ENCODE measurements at places on chromosomes 1 and 21.

GRCh38 chr1:58649555-58649954, 50.3 kb downstream of the MYSM1 start:
- no peak for DNase-seq

DNA sequence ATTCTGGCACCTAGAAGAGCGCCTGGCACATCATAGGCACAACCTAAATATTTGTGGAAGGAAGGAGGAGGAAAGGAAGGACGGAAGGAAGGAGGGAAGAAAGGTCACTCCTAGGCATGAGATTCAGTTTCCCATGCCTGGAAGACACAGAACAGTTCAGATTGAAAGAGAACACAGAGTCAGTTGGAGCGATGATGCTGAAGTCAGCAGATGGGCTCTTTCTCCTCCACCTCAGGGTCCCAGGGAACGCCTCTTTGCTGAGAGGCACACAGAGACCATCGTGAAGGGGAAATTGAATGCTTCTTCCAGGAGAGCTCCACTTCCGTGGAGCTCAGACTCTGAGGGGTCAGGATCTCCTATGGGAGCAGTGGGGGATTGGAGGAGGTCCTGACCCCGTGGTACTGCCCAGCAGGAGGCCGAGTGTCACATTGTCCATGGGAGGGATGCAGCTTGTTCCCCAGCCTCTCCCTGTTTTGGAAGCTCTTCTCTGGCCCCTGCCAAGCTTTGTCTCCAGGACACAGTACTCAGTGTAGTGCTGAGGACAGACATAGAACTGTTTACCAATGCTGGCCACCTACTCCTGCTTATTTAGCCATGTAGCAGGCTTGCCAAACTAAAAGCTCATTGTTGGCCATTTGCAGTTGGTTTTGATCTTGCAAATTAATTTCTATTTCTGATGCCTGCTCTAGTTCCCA, 2.4 kb downstream of the MYBPHL start:
- no peak for DNase-seq

DNA sequence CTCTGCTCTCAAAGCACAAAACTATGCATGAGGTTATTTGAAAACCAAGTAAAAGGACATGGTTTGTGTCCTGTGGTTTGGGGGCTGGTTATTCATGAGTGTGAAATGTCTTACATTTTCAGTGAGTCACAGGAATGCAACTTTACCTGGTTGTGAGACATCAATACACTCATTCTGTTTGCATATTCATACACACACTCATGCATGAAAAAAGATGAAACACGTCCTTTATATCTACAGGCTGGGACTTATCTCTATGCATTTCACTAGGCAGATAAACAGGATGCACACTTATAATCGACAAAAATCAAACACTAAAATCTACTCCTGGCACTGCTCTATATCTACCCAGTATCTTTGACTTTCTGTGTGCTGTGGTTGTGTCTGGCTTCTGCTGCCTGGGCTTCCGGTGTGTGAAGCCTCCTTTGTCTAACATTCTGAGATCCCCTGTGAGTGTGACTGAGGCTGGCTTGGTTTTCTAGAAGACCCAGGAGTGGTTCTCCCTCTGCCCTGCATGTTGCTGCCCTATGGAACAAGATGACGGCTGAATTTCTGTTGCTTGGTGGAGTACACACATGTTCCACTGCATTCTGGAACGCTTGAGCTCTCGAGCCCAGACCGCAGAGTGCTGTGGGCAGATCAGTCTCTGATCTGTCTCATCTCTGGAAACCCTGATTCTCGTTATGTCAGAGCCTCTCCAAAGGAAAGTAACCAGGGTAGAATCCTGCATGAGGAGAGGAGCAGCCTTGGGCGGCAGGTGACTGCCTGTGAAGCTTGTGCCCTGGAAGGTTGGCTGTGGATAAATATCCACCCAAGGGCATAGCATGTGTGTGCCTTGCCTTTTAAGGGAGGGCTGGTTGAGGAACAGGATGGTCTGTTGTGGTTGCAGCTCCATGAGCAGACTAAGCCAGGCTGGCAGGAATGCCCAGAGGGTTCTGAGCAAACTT, 19.7 kb upstream of the FASLG start:
- DNase-seq, result peak; percentile 70

GRCh38 chr21:38349111-38349746, 92.4 kb downstream of the KCNJ15 start:
- DNase-seq, result no peak

DNA sequence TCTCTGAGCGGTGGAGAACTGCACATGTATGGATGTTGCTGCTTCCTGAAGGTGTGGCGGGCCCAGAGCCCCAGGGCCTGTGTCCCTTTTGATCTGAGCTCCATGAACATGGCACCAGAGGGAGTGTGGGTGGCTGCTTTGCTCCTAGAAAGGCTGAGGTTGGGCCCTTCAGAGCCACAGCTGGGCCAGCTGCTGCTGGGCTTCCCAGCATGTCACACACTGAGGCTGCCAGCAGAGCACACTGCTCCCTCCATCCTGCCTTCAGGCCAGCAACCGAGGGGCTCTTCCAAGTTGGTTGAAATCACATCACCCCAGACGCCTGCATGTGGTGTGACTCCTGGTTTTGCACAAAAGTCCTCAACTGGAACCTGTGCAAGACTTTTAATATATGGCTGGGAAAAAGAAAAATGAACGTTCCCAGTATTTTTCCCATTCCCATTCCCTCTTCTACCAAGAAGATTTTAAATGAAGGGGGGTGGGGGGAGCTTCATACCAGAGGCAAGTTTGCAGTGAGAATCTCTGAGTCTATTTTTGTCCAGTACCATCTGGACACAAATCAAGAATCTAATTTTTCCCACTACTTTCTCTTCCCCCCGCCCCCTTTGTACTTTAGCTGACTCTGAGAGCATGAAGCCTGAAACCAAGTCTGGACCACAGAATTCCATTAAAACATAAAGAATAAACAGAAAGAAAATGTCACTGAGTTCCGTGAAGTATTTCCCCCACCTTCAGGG, 26.2 kb upstream of the NGF start:
- DNase-seq, result no peak

DNA sequence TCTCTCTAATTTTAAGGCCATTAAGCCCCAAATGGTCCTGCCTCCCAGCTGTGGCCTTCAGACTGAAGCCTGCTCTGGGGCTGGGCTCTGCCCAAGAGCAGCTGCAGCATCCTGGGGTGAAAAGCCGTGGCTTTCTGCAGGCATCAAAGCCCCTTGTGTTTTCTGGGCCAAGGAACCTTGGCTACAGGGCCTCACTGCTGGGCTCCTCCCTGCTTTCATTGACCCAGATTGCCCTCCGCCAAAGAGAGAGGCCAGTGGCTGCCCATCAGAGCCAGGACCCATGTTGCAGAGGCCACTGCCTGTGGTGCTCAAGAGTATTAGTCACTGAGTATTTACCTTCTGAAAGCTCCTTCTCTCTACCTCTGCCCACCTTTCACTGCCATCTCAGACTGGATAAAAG, 1.6 kb downstream of the ZNF648 start:
- DNase-seq, result no peak

DNA sequence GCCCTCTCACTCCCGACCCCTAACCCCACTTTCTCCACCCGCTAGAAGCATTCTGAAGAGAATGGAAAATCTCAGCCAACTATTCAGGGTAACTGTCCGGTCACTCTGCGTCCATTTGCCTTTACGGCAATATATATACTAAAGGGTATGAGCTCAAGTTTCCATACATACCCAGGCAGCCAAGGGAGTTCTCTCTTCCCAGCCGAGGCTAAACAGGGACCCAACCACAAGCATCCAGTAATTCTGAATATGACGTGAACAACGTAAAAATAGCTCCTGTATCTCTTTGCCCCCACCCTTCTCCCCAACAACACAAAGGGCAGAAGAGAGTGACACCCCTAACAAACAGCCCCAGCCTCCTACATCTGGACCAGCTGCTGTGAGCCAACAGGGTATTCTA, 67.7 kb downstream of the SSBP3 start:
- no peak for DNase-seq

DNA sequence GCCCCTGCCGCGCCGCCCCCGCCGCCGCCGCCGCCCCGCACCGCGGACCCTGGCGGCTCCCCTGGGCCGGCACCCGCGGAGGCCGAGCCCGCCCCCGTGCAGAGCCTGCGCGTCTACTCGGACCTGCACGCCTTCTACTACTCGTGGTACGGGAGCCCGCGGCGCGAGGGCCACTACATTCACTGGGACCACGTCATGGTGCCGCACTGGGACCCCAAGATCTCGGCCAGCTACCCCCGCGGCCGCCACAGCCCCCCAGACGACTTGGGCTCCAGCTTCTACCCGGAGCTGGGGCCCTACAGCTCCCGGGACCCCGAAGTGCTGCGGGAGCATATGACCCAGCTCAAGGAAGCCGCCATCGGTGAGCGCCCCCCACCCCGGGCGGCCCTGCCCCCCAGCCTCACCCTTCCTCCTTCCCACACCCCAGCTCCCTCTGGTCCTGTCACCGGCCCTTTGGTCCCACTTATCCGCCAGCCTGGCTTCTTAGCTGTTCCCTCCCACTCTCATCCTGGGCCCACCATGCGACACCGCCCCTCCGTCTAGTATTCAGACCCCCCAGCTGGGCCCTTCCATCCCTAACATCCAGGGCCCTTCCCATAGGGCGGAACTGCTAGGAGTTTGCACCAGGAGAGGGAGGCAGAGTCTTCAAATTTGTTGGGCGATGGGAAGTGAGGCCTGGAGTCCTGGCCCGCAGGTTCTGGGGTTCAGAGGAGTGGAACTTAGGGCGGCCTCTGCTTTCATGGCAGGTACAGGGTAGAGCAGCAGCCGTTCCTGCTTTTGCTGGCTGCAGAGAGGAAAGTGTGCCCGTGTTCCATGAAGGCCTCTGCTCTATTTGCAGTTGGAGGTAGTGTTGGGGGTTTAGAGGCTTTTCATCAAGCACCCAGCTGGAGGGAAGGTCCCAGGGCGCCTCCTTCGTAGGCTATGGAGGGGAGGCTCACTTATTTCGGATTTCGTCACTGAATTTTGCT, 1.0 kb downstream of the MANEAL start:
- DNase-seq, result no peak

DNA sequence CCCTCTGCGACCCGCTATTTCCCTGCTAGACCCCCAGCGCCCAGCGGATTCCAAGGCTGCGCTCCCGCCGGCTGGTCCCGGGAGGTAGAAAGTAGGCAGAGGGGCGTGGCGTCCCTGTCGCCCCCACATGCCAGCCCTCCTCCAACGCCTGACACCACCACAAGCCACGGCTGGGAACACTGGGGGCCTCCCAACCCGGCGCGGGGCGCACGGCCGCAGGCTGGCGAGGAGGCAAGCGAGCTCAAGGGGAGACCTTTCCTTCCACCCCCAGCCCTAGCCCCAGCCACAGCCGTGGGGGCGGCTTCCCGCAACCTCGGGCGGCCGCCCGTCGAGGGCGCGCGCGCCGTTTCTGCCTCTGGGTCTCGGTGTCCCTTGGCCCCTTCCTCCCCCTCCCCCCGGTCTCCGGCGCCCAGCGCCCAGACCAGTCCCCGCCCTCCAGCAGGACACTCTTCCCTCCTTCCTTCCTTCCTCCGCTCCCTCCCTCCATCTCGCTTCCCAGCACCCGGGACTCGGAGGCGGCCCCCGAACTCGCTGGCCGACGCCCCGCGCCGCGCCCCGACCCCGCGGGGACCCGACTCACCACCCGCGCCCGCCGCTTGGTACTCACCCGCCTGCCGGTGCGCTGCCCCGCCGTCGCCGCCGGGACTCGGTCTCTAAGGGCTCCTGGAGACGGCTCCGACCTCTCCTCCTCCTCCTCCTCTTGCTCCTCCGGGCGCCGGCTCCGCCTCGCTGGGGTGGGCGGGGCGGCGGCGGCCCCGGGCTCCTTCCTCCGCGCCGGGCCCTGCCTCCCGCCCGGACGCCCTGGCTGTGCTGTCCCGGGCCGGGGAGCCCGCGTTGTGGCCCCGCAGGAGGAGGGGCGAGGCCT, at the start of gene GNG12:
GNG12 (minus strand) TSS at position 731 of the 865 bp plus-strand sequence. CDS start 125,781 bp downstream, outside the sequence.
- DNase-seq, result no peak

DNA sequence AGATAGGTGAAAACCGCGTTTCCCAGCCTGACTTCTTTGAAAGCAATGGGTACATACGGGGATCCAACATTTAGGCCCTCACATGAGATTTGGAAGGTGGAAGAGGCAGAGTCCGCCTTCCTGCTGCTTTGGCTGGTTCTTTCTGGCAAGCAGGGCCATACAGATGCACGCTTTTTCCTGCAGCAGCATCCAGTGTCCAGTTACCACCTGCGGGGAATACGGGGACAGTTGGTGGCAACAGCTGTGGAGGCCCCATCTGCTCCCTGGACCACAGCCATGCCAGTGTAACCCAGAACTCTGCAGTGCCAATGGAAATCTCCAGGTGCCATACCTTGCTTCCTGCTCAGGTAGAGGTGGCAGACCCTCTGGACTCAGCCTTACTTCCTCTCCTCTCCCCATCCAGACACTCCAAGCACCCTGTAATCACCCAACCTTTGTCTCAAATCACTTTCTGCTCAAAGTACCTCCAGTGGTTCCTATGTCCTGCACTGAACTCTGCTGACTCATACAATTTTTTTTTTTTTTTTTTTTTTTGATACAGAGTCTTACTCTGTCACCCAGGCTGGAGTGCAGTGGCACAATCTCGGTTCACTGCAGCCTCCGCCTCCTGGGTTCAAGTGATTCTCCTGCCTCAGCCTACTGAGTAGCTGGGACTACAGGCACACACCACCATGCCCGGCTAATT, 68.3 kb downstream of the SLC16A1 start:
- no peak for DNase-seq

- no peak for DNase-seq
These were observed 7.2 kb upstream of the TRAF3IP3 start for GRCh38 chr1:209748620-209749019.

GRCh38 chr1:96290033-96290432, 431.6 kb upstream of the PTBP2 start:
- DNase-seq, result no peak

DNA sequence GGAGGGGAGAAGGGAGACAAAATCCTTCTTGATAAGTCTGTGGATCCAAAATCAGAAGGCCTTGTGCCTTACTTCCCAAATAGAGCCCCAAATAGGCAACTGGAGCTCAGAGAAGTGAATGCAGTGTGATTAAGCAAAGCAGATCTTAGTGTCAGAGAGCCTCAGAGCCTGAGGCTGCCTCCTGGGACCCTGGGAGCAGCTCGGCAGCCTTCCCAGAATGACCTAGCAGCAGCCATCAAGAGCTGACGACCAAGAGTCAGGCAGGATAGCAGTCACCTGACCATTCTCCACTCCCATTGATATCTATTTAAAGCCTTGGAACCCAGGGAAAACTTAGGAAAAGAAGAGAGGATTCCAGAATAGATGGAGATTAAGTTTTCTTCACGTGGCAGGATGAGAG, 78.0 kb upstream of the SMYD2 start:
- no peak for DNase-seq

DNA sequence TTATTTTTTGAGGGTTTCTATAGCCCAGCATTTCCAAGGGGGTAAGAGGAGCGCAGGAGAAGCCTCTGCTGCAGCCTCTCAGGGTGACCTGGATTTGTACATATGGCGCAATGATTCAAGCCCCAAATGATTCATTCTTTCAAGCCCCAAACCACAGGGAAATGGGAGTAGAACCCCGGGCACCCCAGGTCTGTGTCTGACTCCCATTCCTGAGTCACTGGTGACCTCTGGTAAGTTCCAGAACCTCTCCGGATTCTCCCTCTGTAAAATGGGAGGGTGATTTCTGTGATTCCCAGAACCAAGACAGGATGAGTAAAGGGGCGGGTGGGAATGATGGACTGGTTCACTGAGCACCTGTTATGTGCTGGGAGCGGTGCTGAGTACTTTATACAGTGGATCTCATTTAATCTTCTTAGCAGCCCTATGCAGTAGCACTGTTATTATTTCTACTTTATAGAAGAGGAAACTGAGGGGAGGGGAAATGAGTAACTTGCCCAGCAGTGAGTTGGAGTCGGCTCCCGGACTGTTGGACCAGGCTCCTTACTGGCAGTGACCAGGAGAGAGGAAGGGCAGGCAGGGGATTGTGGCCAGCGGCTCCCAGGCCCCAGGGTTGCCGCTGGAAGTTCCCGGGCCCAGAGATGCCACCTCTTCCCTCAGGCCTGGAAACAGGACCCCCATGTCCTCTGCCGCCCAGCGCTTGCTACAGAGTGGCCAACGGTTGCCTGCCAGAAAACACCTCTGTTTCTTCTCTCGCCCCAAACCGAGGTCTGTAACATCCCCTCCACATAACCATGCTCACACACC, 20.3 kb upstream of the SLC26A9 start:
- no peak for DNase-seq

All from activated CD4-positive, alpha-beta T cell treated with anti-CD3 and anti-CD28 coated beads for 1 hour (primary cell).